CD4-positive, alpha-beta T cell treated with Interleukin-15 for 4 hours (primary cell): ENCODE measurements at places on chromosomes 11 and 22.

DNA sequence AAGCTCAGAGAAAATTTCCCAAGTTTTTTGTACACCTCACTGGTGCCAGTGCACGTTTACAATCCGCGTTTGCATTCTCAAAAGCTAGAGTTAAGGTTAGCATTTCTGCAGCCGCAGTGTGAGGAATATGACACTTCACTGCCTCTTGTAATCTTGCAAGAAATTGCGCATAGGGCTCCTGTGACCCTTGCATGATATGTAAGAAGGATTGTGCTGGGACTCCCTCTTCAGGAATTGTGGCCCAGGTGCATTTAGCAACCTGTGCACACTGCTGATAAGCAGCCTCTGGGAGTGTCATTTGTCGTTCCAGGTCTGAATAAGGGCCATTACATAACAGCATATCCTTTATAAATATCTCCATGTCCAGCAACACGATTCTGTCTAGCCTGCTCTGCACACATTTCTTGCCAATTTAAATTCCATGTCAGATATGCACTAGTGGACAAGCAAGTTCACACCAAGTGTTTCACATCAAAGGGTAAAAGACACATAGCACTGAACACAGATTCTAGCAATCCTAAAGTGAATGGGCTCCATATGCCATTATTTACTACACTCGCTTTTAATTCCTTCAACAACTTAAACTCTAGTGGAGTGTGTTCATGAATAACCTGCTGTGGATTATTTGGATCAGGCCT is 69.2 kb upstream of the INCENP start:
- peak; percentile 6 for DNase-seq

DNA sequence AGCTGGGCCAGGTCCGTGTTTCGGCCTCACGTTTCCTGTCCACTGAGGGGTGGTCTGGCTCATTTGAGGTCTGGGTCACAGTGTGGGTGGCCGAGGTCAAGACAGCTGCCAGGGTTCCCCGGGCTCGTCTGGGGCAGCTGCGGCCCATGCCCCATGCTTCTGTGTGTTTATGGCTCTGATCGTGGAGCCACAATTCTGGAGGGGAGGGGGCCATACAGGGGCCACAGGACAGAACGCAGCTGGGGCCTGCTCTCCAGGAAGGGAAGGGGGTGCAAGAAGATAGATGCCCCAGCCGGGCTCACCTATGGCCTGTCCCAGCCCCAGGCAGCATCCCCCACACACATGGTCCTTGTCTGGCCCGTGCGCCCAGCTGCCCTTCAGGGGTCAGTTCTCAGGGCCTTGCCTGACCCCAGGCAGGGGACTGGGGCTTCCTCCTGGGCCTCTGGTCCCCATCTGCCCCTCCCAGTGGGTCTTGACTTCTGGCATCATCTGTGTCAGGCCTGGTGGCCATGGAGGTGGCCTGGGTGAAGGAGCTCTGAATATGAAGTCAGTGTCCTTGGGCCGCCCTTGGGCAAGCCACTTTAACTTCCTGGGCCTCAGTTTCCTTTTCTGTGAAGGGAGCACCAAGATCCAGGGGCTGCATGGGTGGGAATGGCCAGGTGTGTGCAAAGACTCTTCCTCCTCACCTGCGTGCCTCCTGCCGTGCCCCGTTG is 8.4 kb downstream of the TSPAN32 start:
- DNase-seq, result no peak

GRCh38 chr22:24514241-24515026 is 19.3 kb downstream of the UPB1 start:
- DNase-seq, result no peak

GRCh38 chr22:26998716-26999115 is 341.3 kb downstream of the MIAT start:
- no peak for DNase-seq

DNA sequence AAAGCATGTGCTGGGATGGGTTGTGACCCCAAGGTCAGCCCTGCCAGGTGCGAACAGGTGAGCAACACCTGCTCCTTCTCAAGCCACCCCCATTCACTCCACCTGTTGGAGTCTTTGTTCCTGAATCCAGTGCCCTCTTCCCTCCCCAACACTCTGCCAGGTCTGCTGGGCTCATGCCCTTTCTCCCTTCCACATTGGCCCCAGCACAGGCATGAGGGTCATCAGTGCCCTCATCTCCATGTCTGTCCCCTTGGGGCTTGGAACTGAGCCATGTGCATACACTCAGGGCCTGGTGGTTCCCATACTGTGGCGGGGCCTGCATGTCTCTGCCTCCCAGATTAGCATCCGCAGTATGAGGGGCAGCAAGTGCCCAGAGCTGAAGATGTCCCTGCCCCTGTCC is 19.1 kb downstream of the RFPL2 start:
- DNase-seq, result no peak

DNA sequence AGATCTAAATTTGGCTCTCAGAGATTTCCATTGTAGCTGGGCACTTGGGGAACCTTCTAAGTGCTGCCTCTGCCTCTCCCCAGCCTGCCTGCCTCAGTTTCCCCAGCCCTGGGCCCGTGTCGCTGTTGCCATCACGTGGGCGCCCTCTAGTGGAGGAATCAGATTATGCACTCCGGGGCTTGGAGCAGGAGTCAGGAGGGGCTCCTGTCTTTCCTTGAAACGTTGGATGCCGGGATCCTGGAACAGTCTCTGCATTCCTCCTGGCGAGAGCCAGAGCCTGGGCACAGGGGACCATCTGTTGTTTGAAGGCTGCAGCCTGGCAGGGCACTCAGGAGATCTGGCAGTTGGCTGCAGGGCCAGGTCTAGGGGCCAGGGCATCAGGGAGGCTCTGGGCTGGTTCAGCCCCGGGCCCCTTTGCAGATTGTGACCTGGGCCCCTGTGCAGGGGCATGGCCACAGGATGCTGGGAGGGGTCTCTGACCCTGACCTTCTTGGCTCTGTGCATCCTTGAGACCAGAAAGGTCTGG is 71.6 kb downstream of the LRP5 start:
- DNase-seq, result peak; percentile 45

- DNase-seq, result no peak
Measured at GRCh38 chr11:32187111-32187510, 96.2 kb downstream of the RCN1 start.

DNA sequence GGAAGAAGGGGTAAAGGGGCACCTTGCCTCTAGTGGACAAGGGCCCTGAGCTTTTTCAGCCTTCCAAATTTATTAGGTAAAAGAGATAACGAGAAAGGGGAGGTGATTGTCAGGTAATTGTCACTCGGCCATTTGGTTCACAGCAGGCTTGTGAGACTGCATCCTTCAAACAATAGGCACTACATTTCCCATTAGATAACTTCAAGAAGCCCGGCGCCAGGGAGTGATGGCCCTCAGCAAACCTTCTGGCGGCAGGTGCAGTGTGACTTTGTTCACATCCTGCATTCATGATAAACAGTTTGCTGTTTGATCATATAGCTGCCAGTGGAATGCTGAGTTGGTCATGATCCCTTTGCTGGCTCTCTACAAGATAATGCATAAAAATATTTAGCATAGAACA is 185.1 kb downstream of the CWF19L2 start:
- no peak for DNase-seq

DNA sequence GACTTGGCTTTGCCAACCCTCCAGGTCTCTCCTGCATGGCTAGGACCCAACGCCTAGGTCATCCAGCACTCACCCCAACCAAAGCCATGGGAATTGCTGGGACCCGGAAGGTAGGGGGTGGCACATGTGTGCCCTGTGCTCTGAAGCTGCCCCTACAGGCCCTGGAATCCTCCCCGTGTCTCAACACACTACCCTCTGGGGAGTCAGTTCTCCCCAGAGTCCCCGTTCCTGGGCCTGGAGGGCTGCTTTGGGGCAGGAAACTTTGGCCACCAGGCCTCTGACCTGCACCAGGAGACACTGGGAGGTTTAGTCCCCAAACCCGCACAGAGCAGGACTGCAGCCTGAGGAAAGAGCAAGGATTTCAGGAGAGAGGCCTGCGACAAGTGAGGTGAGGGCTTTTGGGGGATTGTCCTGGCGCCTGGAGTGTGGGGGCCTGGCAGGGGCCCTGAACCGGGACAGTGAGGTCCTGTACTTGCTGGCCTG is 495 bp upstream of the IFITM1 start:
- DNase-seq, result no peak

GRCh38 chr11:79990141-79990540 is 549.3 kb upstream of the TENM4 start:
- no peak for DNase-seq

DNA sequence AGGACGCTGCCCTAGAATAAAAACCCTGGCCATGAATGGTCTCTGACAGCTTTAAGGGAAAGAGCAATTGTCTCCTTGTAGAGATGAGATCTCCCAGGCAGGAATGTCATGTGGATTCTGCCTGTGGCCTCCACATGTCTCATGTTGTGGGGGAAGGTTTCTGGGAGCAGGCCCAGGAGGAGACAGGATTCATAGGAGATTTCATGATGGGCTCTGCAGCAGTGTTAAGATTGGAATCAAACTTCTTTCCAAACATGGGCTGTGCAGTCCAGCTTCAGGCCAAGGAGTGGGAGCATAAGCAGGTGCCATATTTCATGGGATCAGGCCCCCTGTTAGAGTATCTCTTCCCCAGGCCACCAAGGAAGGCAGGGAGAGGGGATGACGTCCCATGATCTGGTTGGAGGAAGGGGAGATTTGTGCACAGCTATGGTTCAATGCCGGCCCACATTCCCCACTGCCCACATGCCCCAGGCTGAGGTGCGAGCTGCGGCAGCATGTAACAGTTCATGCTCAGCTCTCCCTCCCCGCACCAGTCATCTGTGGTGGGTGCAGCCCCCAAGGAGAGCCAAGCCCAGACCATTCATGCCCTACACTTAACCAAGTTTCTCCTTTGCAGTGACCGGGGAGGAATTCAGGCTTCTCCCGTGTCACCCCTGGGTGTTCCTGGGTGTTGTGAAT is 42.5 kb downstream of the LMO1 start:
- no peak for DNase-seq

- DNase-seq, result no peak
Measured at GRCh38 chr11:119100994-119101758, 477 bp downstream of the DPAGT1 start.

DNA sequence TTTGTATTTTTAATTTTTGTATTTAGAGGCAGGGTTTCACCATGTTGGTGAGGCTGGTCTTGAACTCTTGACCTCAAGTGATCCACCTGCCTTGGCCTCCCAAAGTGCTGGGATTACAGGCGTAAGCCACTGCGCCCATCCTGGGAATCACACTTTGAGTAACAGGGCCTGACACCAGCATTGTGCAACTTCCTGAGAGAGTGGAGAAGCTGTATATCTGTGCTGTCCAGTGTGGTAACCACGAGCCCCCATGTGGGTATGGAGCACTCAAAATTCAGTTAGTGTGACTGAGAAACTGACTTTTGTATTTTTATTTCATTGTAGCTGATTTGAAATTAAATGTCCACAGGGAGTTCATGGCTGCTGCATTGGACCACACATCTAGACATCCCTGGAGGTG is 36.2 kb downstream of the MPPED1 start:
- DNase-seq, result no peak

DNA sequence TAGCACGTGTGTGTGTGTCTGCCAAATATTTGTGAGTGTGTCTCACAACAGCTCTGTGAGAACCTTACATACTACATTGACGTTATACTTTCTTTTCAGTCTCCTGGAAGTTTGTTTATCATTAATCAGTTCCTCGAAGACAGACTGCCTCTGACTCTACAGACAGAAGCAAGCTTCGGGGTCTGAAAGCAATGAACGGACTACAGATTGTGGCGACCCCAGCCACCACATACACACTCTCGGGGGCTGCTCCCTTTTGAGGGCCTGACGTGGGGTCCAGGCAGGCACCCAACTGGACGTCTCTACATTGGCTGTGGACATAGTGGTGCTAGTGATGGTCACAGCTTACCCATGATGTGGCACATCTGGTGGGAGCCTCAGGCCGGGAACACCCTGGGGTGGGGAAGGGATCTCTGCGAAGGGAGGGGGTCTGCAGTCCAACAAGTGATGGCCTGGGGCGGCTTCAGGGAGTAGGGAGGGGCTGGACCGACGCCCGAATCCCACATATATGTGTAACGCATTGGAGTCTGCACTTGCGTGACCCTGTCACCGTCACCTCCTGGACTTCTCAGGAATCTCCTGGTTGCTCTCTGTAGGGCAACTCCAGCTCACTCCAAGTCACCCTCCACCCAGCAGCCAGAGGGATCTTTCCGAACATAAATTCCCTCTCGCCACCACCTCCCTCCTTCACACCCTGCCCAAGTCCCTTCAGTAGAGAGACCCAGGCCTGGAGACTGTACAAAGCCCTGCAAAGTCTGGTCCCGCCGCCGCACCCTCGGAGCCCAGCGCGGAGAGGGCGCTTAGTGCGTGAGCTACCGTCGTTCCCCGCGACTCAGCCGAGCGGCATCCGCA is 30.4 kb upstream of the TRIM29 start:
- DNase-seq, result no peak

GRCh38 chr11:116400081-116400480 is 372.7 kb downstream of the BUD13 start:
- DNase-seq, result no peak

DNA sequence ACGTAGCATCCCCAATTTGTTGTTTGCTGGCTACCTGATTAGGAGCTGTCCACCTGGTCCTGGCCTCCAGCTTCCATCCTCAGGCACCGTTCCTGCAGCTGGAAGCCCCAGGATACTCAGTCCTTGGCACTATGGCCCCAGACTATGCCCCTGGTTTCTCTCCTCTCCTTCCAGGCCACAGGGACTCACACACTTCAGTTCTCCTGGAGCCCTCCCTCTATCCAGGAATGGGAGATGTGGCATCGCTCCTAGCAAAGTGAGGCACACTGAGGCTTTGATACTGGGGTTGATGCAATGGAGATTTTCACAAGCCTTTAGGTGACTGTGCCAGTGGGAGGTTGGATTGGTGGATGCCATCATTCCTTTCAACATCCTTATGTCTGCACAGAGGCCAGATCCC is 142.8 kb upstream of the B3GAT1 start:
- no peak for DNase-seq
